ENCODE measurements at places on chromosomes 7 and 10.

DNA sequence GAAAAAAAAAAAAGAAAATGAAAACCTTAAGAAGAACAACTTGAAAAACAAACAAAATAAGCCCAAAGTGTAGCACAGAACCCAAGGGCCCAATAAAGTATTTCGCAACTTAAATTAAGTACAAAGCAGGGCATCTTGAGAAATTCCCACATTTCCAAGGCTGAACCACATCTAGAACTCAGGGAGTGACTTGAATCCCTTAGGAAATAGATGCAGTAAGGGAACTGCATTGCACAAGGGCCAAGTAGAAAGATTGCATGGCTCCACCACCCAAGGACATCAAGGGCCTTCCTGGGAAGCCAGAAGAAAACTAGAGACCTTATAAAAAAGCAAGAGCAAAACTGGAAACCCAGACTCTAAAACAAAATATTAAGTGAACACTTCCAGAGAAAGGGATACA is 352.7 kb downstream of the CXCL12 start:
- no peaks in the 10 kb centered on the region for H3K27me3 ChIP-seq
- no peak overlapping the region for H3K27ac ChIP-seq
- H3K4me1 ChIP-seq: no peaks in the 10 kb centered on the region
- H3K4me3 ChIP-seq: no peak overlapping the region

GRCh38 chr7:24472093-24472492 is 101.2 kb upstream of the PALS2 start:
- no peak overlapping the region for H3K4me3 ChIP-seq
- DNase-seq: no peak
- H3K36me3 ChIP-seq: no peaks in the 10 kb centered on the region
- no peaks in the 10 kb centered on the region for H3K27me3 ChIP-seq
- H3K27ac ChIP-seq: no peak overlapping the region
- H3K4me1 ChIP-seq: peaks cover 19% of the 10 kb centered on the region

DNA sequence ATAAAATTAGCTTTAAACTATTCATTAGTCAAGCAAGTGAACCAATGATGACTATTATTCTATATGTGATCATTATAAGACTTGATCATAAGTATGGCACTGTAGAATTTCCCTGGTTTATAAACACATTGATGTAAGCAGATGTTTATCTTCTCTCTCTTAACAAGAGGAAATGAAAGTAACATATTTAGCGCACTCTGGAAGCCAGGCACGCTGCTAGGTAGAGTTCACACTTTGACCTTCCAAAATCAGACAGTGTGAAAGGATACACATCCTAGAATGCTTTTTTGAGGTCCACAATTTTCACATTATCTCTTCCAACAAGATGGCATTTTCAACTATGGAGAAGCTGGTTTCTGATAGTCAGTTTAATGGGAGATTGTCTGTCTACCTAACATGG is 529.4 kb upstream of the IGFBP3 start:
- no peak overlapping the region for H3K4me3 ChIP-seq
- DNase-seq: no peak
- no peaks in the 10 kb centered on the region for H3K27me3 ChIP-seq
- no peaks in the 10 kb centered on the region for H3K36me3 ChIP-seq

DNA sequence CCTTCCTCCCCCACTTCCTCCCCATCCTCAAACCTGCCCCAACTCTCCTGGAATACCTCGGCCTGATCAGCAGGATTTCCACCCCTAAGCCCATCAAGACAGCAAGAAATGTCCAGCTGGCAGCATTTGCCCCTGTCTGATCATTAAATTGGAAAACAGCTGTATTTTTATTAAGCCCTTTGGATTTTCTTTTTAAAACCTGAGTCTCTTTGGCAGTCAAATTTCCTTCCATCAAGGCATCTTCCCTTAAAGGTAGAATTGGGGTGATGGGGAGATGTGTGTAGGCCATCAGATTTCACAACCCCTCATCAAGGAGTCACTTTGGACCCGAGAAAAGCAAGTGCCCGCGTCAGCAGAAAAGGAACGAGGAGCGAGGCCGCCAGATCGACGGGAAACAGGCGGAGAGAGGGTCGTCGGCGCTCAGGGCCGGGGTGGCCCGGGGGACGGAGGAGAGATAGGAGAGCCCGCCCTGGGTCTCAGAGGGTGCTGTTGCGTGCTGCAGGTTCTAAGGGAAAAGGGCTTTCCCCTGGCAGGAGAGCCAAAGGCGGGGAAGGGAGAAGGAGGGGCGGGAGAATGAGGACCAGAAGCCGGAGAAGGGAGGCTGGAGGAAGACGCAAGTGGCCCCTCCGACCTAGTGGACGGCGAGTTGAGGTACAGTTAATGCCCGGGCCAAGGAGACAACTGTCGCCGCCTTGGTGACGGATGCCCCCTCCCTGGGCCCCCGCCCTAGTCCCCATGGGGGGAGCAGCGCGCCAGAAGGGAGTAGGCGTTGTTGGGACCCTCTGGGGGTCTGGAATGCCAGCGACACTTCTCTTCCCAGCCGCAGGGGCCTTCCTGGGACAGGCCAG is 11.5 kb upstream of the GATA3 start:
- no peak for DNase-seq
- peaks cover 5% of the 10 kb centered on the region for H3K4me1 ChIP-seq
- no peaks in the 10 kb centered on the region for H3K36me3 ChIP-seq
- no peak overlapping the region for H3K4me3 ChIP-seq
- no peak overlapping the region for H3K27ac ChIP-seq
- peaks cover 81% of the 10 kb centered on the region for H3K27me3 ChIP-seq

GRCh38 chr7:48078470-48078869 is 10.6 kb upstream of the UPP1 start:
- no peaks in the 10 kb centered on the region for H3K36me3 ChIP-seq
- no peak overlapping the region for H3K4me3 ChIP-seq
- no peak for DNase-seq
- H3K27ac ChIP-seq: no peak overlapping the region
- no peaks in the 10 kb centered on the region for H3K4me1 ChIP-seq

DNA sequence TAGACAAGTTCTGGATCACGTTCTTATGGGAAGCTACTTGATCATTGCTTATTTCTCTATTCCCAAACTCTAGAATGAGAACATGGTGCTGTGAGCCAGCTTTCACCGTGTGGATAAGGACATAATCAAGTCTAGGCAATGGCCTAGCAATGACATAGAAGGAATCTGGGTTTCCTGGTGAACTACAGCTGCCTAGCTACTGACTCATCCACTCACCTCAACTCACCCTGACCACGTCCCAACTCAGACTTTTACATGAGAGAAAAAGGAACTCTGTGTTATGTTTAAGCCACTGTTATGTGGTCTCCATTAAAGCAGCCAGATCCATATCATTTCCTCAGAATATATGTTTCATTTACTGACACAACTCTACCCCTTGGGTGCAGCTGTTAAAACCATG is 18.8 kb upstream of the MET start:
- no peak for DNase-seq
- no peaks in the 10 kb centered on the region for H3K27me3 ChIP-seq
- no peaks in the 10 kb centered on the region for H3K4me1 ChIP-seq
- H3K4me3 ChIP-seq: no peak overlapping the region
- no peaks in the 10 kb centered on the region for H3K36me3 ChIP-seq
